M059J (cell line): ENCODE measurements at places on chromosomes 3 and 15.
A peak's percentile ranks its signal among the peaks of the same experiment; 100 is the strongest.

GRCh38 chr15:83066034-83066733, 868 bp downstream of the BTBD1 start:
- DNase-seq: peak; percentile 19

DNA sequence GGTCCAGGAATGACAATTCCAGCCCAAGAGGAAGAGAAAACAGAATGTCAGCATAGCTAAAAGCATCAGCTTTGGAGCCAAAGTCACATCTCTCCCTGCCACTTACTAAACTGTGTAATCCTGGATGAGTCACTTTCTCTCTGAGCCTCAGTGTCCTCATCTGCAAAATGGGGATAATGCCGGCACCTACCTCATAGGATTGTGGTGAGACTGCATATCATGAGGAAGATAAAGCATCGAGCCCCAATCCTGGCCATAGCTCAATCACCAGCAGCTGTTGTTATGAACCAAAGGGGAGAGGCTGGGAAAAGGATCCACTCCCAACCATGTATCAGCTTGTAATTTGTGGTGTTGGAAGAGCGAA, 9.1 kb downstream of the SLC6A1 start:
- no peak for DNase-seq

GRCh38 chr3:130729154-130729553, 17.5 kb downstream of the PIK3R4 start:
- no peak for DNase-seq

DNA sequence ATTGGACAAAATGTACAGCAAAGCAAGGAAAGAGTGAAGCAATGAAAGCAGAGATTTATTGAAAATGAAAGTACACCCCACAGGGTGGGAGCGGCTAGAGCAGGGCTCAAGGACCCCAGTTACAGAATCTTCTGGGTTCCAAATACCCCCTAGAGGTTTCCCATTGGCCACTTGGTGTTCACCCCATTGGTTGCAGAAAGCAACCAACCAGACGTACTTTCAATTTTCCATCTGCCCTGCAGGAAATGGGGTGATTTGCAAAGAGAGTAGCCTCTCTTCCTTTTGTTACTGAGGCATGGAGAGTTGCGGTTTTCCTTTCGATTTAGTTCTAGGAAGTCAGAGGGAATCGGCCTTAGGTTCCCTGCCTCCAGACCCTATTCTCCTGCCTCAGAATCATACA, 2.4 kb downstream of the PML start:
- peak; percentile 32 for DNase-seq

GRCh38 chr3:14403619-14404155, 1.3 kb downstream of the SLC6A6 start:
- peak; percentile 57 for DNase-seq

DNA sequence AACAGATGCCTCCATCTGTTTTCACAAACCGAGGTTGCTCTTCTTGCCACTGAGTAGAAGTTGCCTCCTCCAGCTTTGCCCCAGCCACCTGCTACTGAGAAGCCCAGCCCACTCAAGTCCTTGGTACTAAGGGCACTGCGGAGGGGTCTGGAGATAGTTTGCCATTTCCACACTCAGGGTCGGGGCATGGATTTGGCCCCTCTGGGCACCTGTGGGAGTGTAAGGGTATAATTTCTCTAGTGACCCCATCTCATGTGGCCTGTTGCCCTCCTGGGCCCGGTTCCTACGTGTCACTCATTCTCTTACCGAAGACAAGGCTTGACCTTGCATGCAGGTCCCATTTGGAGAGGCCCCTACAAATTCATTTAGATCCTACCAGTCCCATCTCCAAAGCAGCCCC, 79.0 kb downstream of the THSD4 start:
- DNase-seq: no peak

- DNase-seq: no peak
These were observed 323.3 kb upstream of the C2CD4B start for GRCh38 chr15:62488387-62488786.
